ENCODE measurements at places on chromosomes 3 and 15.

- no peak for DNase-seq
Observed at GRCh38 chr15:77773903-77774302, 141.2 kb upstream of the LINGO1 start.

DNA sequence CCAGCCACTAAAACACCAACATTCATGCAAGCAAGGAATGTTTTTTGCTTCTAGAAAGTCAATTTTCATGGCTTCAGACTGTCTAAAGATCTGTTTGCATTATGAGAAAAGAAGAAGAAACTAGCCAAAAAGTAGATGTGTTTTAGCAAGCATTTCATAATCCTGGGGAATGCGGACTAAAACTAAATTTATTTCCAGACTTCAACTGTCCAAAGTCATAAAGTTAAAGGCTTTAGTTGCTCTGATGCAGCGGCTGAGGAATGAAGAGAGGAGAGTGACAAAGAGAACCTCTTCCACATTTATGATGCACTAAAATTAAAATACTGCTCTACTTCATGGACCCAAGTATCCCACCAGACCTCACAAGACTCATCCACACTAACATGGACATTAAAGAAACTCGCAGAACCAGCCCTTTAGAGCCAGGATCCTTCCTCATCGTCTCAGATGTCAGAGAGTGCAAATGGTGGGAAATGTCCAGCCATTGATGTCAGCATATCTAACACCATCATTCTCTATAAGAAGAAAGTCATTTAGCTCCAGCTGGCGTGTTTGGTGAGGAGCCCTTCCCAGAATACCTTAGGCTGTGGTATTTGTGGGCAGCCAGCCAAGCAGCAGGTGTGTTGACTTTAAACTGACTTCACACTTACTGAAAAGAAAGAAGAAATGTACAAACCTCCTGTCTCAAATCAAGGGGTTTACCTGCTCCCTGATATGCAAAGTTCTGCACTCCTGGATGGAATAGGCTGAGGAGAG, 17.4 kb downstream of the FYCO1 start:
- DNase-seq = peak; percentile 71

DNA sequence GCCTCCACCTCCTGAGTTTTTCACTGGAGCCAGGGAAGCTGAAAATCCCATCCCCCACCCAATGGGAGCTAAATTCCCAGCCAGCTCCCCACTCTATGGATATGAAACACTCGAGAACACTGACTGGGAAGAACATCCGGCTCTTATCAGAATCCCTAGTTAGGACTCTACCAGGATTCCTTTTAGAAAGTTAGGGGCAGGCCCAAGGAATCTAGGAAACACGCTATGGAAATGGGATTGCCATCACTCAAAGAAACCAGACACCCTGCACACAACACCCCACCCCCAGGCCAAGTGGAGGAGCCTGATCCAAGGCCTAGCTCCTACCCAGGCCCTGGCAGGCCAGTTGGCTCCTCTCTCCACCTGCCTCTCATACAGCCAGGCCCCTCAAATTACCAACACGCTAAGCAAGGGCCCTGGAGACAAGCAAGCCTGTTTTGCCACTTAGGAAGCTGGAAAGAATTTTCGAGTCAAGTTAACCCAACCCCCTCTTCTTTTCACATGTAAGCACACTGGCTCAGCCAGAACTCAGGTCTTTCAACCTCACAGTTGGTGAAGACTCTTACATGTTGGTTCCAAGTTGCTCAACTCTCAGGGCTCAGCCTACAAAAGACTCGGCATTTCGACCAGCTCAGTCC, 75.5 kb downstream of the RBPMS2 start:
- DNase-seq = no peak

- no peak for DNase-seq
Observed at GRCh38 chr3:176395240-176395639, 802.0 kb downstream of the TBL1XR1 start.

DNA sequence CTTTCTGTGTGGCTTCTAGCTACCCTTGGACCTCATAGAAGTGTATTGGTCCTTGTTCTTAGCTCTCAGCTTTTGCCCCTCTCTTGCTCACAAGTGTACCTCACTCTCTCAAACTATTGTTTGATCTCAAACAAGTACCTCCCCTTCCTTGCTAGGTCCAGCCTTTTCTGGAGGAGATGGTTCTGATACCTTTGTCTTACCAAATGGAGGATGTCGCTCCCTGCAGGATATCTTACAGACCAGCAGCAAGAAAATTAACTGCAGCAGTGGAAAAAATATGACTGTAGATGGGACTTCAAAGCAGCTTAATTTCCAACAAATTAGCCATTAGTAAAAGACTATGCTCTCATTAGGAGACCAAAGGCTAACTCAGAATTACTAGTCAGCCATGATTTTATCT, 388.1 kb upstream of the ROBO2 start:
- no peak for DNase-seq

- DNase-seq = no peak
Observed at GRCh38 chr3:132346841-132347736, 29.9 kb downstream of the ACP3 start.

GRCh38 chr15:88738796-88739195, 64.4 kb upstream of the ACAN start:
- no peak for DNase-seq

DNA sequence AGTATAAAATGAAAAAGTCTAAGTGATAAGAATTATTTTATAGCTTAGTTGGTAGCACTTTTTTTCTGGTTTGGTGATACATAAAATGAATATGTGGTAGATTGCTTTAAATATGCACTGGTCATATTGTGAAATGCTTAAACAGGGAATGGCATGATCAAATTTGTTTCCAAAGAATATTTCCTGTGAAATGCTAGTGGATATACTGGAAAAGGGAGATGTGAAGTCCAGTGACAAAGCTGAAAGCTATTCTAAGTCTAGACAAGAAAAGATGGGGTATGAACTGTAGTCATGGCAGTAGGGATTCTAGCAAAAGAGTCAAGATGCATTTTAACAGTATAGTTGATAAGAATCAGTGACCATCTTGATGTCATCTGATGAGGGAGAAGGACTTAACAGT, 98.9 kb upstream of the MME start:
- no peak for DNase-seq

DNA sequence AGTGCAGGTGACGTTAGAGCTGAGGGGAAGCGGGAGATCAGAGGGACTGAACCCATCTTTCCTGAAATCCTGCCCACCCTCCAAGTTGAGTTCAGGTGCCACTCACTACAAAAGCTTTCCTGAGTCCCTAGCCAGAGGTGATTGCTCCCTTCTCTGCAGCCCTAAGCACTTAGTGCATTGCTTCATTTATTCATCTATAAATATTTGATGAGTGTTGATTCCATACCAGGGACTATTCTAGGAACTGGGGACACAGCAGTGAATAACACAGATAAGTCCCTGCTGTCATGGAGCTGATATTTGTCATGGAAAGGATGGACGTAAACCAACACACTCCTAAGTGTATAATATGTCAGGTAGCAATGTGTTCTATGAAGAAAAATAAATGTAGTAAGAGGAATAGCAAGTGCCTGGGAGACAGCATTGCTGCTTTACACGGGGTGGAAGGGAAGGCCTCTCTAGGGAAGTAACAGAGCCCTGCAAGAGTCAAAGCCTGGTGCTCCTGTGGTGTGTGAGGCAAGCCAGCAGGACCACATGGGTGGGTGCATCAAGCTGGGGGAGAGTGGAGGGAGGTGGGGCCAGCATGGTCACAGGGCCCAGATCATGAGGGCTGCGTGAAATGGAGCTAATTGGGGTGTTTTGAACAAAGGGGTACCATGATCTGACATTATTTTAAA, 18.6 kb downstream of the ALPK3 start:
- no peak for DNase-seq

- no peak for DNase-seq
Observed at GRCh38 chr3:105979961-105980360, 111.1 kb upstream of the CBLB start.

DNA sequence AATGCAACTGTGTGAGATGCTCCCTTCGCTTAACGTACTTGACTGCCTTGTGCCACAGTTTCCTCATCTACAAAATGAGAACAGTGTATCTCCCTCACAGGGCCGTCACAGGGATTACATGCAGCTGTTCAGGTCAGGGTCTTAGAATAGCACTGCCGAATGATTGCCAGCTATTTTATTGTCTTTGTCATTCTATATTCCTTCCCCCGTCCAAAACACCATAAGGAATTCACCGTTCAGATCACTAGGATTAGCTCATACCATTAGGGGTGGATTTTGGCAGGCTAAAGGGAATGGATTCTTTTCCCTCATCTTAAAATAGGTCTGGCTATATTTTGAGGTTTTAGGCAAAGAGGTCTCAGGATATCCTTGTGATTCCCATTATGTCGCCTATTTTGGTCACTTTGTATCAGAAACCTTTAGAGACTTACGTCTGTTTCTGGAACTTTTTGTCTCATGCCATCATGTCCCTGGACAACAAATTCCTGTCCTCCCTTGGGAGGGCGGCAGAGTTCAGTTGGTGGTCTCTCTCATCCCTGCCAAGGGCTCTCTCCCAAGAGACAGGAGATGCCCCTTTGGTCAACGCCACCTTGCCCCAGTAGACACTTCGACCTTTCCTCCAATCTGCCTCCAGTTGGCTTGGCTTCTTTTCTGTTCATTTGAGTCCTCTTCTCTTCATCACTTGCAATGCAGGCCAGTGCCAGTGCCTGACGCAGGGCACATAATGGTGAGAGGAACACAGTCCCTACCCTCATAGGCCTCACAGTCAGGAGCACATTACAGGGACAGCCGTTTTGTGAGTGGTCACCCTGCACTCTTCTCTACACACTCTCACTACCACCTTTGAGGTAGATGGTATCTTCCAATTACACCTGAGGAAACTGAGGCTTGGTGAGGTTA, 171.6 kb upstream of the BHLHE40 start:
- no peak for DNase-seq

DNA sequence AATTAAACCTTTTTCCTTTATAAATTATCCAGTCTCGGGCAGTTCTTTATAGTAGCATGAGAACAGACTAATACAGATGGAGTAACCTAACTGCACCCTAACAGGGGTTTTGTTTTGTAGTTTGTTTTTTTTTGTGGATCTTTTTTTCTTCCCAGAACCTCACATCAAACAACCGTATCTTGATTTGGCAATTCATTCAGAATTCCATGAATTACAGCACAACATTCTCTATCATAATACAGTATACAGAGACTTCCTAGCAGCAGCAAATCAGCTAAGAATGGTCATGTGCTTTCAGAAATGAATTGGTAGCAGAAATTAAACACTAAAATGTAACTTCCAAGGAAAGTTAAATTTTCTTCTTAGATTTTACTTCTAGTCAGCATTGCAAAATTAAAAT, 114.6 kb downstream of the TMCC1 start:
- DNase-seq = no peak

- DNase-seq = no peak
Observed at GRCh38 chr3:175399156-175399840, 540.2 kb downstream of the NAALADL2 start.

- no peak for DNase-seq
Observed at GRCh38 chr15:38647683-38648082, 83.1 kb upstream of the RASGRP1 start.

GRCh38 chr3:182248349-182248880, 536.7 kb downstream of the SOX2 start:
- DNase-seq = no peak

GRCh38 chr3:168364967-168365366, 269.2 kb upstream of the GOLIM4 start:
- no peak for DNase-seq

DNA sequence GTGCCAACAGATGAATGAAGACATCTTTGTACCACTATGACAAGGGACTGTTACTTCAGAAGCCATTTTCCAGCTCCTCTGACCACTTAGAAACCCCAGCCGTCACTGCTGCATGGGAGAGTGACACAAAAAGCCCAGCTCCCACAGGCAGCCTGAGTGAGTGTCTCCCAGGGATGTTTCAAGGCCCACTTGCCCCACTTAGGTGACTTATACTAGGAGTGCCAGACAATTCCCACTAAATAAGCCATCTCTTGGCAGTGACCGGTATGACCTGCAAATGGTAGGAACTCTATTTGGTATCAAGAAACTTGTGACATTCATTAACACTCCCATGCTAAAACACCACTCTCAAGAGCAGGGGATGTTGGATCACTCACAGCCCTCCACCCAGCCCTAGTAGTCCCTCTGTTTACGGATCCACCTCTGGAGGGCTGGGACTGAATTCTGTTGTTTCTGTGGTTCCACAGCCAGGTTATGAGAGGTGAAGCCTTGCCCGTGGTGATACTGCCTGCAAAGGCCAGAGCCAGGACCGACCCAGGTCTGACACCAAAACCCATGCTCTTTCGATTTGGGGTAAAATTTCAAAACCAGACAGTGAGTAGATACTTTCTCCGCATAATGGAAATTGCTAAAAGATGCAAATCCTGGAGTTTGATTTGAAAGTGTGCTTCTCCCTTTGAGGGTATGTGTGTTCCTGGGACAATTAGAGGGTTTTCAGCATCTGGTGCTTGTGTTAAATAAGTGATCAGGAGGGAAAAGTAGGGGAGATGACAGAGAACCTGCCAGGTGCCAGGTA, 14.5 kb downstream of the RBP1 start:
- no peak for DNase-seq

DNA sequence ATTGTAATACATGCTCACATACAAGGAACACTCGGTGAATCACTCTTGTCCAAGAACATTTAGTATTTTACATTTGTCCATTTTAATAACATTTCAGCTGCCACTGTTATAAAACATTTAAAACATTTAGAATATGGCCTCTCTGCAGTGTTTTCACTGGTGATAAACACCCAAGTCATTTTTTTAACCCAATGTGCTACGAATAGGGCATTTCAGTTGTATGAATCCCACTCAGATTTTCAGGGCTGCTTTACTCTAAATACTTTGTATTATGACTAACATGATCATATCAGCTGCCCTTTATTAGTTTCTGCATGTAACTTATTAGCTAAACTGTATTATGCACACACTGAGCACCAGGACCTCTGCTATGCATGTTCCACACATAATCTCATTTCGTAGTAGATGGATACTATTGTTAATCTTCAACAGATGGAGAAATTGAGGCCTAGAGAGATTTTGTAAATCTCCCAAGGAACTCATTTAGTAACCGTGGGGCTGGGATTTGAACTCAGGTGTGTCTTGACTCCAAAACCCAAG, 148.6 kb upstream of the CDIN1 start:
- DNase-seq = no peak

DNA sequence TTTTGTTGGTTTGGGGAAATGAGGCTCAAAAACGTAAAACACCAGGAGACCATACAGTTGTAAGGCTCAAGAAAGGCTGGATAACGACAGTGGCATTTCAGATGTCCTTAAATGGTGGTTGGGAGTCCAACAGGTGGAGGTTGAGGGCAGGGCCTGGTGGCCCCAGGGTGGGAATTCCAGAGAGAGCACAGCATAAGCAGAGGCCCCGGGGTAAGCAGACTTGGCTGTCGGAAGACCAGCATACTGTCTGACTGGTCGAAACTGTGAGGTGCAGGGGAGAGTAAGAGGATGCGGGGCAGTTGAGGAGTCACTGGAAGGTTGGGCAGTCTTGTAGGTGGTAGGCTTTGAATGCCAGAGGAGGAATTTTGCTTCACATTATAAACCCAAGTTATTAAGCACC, 48.3 kb downstream of the SRP14 start:
- DNase-seq = no peak

- no peak for DNase-seq
Observed at GRCh38 chr3:189646853-189647542, 15.8 kb downstream of the TP63 start.

All from activated CD8-positive, alpha-beta memory T cell treated with anti-CD3 and anti-CD28 coated beads for 24 hours (primary cell).